ENCODE measurements at places on chromosomes 4 and X.

GRCh38 chr4:151143162-151143561, 43.7 kb downstream of the RPS3A start:
- DNase-seq: no peak

- DNase-seq: no peak
Observed at GRCh38 chrX:102154900-102155805, 624 bp downstream of the BEX5 start.

GRCh38 chr4:99710681-99711345, 53.2 kb upstream of the C4orf54 start:
- no peak for DNase-seq

DNA sequence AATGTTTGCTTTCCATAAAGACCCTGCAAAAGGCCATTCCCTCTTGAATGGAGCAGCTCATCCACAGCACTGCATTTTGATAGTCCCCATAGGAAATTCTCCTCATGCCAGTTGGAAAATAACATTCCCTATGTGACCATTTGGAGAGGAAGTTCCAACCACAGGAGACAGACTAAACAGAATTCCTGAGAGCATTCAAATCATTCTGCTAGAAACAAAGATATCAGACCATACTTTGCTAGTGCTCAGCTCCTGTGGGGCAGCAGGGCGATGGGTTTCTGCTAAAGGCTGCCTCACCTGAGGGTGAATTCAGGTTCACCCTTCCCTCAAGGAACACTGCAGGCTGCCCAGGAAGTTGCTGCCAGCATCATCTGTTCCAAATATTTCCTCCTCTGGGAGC, 58.8 kb downstream of the LNX1 start:
- DNase-seq: no peak

DNA sequence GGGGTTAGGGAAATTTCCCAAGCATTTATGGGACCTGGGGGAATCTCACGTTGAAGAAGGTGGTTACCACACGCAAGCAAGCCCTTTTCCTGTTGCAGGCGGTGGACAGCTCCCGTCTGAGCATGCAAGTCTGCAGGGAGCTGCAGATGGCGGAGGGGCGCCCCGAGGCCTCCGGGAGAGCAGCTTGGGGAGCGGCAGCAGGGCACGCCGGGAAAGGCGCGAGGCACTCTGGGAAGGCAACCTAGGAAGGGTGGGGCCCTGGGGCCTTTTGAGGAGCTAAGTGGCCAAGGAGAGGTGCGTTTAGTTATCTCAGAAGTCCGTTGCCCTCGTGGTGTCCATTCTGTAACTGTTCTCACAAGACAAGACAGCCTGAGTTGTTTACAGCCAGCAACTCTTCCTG, 57.0 kb upstream of the SLC25A4 start:
- DNase-seq: no peak

- DNase-seq: no peak
Observed at GRCh38 chr4:121484633-121485032, 103.8 kb upstream of the QRFPR start.

GRCh38 chr4:95429416-95429815, 119.4 kb downstream of the UNC5C start:
- DNase-seq: no peak

DNA sequence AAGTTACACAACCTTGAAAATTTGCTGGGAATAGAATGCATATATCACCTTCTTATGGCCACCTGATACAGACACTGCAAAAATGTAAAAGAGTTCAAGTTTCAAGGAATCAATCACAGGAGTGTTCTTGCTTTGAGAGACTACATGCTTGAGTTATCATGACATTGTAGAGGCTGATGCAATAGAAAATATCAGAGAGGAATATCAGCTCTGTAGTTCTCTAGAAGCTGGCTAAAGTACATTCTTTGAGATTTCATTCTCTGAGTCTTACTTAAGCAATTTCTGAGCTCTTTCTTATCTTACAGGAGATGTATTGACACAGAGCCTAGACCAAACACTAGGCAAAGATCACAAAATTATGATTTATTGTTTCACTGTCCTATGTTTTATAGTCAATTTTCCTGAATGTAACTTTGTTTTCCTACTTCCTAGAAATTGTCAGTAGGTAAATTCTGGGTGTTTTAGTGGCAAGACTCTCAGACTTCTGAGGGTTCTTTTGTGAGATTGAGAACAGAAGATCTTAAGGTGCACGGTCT, 152.1 kb upstream of the HPGD start:
- DNase-seq: no peak

DNA sequence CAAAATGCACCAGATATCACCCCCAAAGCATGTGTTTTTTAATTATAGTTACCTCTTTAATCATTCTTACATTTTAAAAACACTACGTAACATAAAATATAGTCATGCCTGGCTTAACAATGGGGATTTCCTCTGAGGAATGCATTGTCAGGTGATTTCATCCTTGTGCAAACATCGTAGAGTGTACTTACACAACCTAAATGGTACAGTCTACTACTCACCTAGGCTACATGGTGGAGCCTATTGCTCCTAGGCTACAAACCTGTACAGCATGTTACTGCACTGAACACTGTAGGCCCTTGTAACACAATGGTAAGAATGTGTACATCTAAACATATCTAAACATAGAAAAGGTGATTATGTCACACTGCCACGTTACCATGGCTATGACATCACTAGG, 208.6 kb downstream of the SPOCK3 start:
- DNase-seq: no peak

DNA sequence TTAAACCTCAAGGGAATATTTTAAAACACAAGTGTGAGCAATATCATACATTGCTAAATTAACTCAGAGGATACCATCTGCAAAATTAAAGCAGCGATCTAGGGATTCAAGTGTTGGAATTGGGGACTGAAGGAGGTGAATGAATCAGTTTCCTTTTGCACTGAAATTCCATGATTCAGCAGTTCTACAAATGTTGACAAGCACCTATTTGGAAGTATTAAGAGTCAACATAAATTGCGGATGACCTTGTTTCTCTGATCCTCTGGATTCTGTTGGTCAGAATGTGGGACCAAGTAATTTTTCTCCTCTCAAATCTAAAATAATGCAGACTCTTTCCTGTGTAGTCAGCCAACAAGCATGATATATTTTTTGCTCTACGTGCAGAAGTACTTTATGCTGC, 78.8 kb downstream of the LDB2 start:
- no peak for DNase-seq

DNA sequence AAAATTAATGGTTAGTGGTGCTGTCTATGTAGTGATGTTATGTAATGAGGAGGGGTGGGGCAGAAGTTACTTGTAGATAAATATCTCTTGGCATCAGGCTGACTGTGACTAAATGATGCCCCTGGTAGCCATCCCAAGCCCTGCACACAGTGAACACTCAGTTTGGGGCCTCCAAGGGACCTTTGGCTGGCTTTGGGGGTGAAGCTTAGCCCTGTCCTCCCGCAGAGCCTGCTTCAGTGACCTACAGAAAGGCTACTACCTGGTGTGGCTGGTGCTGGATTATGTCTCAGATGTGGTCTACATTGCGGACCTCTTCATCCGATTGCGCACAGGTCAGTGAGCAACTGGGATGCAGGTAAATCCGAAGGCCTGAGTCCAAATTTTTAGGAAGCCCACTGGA, 7.8 kb downstream of the CNGA2 start:
- no peak for DNase-seq

GRCh38 chr4:8379281-8379680, 61.2 kb downstream of the ACOX3 start:
- no peak for DNase-seq

GRCh38 chrX:136221851-136222513, 29.2 kb downstream of the MAP7D3 start:
- DNase-seq: no peak

DNA sequence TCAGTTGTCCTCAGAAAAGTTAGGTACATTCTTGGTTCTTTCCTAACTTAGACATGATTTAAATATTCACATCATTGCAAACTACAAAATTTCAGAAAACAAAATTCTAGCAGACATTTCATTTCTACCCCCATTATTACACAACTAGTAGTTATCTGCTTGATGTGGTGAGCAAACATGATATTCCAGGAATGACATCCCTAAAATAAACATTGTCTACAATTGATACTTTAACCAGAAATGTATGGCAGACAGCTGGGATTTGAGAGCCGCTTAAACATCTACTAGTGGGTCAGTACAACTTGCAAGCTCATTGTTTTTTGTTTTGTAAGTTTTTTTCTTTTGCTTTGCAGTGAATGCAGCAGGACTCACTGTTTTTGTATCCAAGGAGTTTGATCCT, 32.1 kb upstream of the AMBN start:
- DNase-seq: no peak

DNA sequence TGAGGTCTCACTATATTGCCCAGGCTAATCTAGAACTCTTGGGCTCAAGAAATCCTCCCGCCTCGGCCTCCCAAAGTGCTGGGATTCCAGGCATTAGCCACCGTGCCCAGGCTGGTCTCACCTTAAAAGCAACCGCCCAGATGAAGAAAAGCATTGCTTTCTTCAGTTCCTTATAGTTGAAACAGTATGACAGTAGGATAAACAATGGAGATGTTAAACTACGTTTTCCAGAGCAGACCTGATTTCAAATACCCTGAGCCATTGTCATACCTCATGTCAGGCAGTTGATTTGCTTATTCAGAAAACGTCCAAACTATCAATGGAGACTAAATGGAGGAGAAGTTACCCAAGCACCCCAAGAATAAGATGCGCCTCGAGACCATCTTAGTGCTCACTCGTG, 26.3 kb upstream of the TMEM131L start:
- DNase-seq: no peak

- no peak for DNase-seq
Observed at GRCh38 chrX:19566359-19567222, 51.3 kb upstream of the MAP3K15 start.

DNA sequence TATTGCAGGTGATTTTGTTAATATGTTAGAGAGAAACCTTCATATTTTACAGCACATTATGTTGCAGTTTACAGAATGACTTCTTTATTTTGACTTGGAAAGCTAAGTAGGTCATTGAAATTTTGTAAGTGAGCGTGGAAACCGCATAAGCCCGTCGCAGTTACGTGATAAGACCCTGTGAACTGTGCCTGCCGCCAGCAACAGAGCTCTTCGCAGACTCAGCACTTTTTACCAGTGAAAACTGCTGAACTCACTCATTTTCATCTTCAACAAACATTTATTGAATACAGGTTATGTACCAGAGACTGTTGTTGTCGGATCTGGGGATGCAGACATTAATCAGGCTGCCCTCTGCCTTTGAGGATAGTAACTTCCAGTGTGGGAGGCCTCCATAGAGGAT, 355.7 kb downstream of the HS3ST1 start:
- no peak for DNase-seq

- no peak for DNase-seq
Observed at GRCh38 chr4:95118497-95118896, 360.7 kb downstream of the BMPR1B start.

GRCh38 chr4:111671756-111672155, 473.5 kb upstream of the FAM241A start:
- no peak for DNase-seq

DNA sequence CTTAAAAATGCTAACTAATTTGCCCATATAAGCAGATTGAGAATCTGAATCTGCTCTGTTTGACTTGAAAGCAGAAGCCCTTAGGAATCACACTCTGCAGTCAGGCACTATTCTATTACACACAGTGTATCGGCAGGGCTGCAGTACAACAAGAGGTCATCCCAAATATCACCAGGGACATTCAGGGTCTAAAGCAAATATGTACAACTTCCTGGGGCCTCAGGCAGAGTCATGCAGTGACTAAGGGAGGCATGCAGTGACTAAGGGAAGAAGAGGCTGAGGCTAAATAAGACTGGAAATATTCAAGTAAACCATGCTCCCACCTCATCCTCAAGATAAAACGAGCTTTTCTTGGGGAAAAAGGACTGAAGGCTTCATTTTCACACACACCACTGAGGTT, 20.9 kb downstream of the MAPK10 start:
- DNase-seq: no peak

DNA sequence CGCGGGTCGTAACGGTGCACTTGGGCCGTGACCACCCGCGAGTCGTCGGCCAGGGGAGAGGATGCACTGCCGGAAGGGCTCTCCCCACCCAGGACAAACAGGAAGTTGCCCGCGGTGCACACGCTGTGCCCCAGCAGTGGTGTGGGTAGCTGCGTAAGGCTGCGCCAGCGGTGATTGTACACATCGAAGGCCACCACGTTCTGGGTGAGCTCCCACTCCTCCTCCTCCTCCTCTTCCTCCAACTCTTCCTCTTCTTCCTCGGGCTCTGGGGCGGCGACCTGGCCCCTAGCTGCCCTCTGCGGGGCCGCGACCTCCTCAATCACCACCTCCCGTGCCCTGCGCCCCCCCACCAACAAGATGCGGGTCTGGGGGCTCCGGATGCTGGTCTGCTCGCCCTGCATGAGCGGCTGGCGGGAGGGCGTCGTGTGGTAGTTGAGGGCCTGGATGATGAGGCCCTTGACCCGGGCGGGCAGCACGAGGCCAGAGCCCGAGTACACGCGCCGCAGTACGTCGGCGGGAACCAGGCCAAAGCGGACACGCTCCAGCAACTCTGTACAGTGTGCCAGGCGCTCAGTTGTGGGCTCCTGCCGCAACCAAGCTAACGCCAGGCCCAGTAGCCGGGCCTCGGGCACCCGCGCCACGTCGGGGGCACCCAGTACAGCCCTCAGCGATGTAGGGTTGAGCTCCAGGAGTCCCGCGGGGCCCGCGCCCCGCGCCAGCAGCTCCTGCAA, 1.4 kb downstream of the KLHL34 start:
- no peak for DNase-seq

DNA sequence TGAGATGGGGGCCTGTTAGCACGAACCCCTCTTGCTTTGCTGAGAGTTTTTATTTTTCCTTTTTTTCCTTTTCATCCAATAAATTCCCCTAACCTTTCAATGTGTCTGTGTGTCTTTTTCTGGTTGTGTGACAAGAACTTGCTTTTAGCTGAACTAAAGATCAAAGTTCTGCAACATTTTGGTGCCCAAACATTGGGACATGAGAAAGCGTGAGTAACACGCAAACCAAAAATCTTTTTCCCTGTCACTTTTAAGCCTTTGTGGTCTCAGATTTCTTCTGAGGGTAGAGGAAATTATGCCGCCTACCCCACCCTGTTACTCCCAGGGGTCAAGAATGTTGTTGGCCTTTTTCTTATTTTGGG, 141.8 kb upstream of the CPXCR1 start:
- no peak for DNase-seq

- DNase-seq: no peak
Observed at GRCh38 chr4:8097721-8098345, 60.8 kb downstream of the ABLIM2 start.

GRCh38 chrX:9611436-9612145, 146.7 kb downstream of the TBL1X start:
- no peak for DNase-seq

DNA sequence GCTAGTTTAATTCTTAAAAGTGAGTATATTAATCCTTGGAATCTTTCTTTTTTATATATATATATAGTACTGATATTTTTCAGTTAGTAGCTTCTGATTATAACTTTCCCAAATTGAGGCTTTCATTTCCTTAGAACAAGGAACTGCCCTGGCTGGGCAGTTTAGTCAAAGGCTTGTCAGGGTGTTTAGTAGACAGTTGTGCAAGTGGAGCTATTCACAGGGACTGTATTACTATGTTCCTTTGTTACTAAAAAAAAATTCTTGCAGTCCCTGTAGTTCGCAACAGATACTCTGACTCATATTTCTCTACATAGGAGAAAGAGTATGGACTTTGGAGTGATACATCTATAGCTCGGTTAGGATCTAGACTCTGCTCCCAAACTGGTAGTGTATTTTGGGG, 20.8 kb downstream of the USO1 start:
- no peak for DNase-seq

GRCh38 chr4:78960926-78961325, 21.7 kb upstream of the PAQR3 start:
- DNase-seq: no peak
